ENCODE measurements at places on chromosomes 12 and 14.

GRCh38 chr12:58433959-58434358 lies 486.3 kb downstream of the LRIG3 start:
- no peak for DNase-seq

GRCh38 chr12:13454991-13455777 lies 258.7 kb downstream of the EMP1 start:
- DNase-seq, result no peak

- no peak for DNase-seq
Observed at GRCh38 chr14:60061371-60061770, 30.4 kb upstream of the PCNX4 start.

- DNase-seq, result no peak
Observed at GRCh38 chr14:27305441-27305945, 707.7 kb upstream of the NOVA1 start.

DNA sequence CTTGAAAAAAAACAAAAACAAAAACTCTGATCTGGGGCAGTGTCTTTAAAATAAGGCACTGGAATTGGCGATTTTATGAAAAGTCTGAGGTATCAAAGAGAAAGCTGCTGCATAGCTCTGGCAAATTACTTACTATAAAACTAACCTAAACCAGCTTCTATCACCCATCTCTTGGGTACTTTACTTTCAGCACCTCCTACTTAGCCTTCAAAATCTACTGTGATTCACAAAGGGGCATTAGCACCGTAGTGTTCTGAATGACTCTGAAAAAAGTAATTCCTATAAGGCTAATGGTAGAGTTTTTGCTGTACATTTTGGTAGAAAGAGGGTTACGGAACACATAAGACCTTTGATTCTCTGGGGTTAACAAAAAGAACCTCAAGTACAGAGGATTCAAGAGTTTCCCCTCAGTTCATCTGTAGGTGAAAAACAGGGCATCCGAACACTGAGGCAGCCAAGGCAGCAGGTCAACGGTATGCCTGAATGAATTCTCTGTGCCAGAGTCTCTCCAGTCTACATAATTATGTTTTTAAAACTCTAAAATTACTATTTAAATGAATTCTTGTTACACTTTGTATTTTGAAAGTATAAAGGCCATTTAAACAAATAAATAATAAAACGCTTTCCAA lies 101.5 kb downstream of the ELK3 start:
- no peak for DNase-seq

DNA sequence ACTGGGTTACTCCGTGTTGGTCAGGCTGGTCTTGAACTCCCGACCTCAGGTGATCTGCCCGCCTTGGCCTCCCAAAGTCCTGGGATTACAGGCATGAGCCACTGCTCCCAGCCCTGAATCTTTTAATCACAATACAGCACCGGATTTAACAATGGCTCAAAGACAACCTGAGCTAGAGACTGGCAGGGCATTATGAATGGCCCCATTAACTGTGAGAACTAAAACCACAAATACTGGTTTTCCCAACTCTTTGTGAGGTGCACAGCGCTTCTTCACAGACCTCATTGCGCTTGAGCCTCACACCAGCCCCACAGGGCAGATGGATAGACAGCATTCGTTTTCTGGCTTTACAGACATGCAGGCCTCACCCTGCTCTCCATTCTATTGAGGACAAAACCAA lies 107.0 kb upstream of the FKBP4 start:
- DNase-seq, result no peak

DNA sequence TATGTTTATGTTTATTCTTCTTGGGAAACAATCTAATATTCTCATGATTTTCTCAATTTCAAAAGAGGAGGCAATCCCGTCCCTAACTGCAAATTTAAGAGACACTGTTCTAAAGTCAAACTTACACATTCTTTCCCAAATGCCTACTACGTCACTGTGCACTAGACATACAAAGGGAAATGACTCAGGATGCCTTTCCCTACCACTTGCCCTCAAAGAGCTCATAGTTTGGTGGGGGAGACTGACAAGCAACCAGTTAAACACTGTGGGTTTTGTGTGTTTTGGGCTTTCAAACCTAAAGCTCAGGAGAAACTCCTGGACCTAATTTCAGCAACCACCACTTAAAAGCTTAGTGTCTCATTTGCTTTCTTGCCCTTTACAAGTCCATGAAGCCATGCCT lies 58.4 kb downstream of the ATP2B1 start:
- no peak for DNase-seq

- no peak for DNase-seq
Observed at GRCh38 chr12:100189636-100190394, 10.8 kb upstream of the ACTR6 start.

DNA sequence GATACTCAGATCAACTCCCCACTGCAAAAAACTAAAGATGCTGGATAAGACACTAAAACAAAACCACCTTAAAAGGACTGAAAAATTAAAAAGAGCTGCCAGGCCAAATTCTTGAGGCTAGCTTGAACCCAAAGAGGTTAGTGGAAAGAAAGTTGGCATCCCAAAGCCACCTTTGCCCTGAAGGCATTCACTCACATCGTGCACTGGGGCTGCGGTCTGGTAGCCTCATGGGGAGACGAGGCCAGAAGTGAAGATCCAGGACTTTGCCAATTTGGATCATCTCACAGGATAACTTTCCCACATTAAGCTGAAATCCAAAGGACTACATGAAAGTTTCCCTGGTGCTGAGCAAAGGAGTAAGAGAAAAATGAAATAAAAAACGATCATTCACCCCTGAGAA lies 63.9 kb downstream of the EFCAB11 start:
- no peak for DNase-seq

DNA sequence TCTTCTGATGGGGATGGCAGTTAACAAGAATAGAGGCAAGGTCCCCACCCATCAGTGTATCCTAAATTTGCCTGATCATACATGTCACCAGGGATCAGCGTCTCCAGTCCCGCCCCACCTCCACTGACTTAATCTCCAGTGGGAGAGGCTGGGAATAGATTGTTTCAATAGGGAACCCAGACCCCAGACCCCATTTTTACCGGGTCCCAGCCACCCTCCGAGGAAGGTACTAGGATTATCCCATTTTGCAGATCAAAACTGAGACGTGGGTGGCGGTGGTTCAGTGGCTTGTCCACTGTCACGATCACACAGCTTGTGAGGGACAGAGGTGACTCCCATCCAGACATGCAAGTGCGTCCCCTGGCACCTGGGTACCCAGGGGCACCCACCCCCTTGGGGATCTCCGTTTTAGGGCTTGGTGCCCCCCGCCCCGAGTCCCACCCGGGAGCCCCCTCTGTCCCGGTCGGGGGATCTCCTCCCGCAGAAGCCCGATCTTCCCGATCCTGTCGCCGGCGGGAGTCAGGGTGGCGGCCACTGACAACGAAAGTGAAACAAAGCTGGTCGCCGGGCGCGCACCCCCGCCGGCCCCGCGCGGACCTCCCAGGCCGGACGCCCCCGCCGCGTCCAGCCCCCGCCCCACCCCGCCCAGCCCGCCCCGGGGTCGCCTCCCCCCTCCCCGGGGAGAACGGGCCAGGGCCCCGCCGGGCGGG lies 523 bp downstream of the WSB2 start:
- DNase-seq, result peak; percentile 25

- DNase-seq, result no peak
Observed at GRCh38 chr14:104109731-104110361, 24.3 kb downstream of the ASPG start.

DNA sequence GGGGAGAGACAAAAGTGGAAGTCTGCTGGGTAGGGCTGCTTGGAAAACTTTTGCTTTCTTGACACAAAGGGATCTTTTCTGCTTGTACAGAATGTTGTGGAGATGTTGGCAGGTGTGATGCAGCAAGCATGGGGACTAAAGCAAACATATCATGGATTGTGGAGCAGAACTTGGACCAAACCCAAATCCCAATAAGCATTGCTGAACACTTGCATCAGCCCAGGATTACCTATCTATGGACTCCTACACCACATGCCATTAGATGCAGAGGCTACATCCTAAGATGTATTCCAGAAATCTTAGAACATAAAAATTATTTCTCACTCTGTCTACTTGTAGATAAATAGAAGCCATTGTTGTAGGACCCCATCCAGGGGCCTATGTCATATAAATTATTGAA lies 44.7 kb upstream of the RERG start:
- DNase-seq, result no peak

DNA sequence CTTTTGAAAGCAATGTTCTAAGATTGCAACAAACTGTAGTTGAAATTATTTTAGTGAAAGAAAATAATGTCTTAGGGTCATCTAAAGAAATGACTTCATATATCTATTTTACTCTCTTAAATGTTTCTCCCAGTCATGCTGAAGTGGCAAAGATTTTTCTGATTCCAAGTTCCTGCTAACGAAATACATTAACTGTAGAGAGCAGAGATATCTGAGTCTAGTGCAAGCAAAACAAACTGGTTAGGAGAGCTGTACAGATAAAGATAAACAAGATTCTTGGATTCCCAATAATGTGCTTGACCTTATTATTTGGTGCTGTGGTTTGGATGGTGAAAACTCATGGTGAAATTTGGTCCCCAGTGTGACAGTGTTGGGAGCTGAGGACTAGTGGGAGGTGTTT lies 199.9 kb upstream of the PWP1 start:
- no peak for DNase-seq

DNA sequence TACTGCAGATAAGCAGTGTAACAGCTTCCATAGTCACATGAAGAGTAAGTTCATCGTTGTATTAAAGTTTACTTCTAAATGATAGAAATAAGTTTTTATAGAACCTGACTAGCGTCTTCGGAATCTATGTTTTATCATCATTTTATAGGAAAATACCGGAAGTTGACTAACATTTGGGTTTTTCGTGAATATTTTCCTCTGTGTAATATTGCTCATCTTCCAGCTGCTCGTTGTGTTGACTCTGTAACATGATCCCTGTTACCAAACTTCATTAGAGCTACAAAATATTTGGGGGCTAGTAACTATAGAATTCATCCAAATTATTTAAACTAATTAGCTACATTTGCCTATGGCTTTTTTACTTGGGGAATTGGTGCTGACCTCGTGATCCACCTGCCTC lies 37.2 kb downstream of the DDX51 start:
- no peak for DNase-seq

GRCh38 chr14:100256339-100256895 lies 17.5 kb downstream of the YY1 start:
- DNase-seq, result no peak

- DNase-seq, result no peak
Observed at GRCh38 chr12:49334681-49335080, 2.3 kb downstream of the C1QL4 start.

- DNase-seq, result no peak
Observed at GRCh38 chr12:1807087-1807860, 13.1 kb upstream of the LRTM2 start.

DNA sequence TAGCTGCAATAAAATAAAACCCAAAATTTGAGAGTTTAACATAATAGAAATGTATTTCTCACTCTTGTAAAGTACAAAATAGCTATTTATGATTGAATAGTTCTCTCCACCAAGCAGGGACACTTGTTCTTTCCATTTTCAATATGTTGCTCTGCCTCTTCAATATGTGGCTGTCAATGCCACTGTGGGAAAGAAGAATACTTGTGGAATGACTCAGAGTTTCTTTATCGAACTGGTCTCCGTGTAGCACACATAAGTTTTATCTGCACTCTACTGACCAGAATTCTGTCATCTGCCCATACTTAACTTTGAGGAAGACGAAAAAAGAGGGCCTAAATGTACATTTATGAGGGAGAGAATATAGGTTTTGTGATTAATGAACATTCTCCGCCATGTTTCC lies 256.9 kb downstream of the ATXN7L3B start:
- no peak for DNase-seq

DNA sequence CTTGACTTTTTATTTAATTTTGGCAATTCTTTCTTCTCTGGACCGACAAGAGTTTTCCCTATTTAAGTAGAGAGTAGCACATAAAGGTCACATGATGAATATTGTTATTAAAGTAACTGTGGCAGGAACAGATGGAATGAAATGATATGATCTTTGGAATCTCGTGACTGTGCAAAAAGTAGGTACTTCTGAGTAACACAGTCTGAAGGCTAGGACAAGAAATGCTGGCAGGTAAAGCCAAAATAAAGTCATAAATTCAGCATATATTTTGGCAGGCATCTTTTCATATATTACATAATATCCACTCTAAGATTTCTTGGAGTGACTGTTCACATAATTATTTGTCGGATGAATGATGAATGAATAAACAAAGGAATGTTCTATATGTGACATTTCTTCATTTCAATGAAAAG lies 121.4 kb downstream of the EFCAB11 start:
- DNase-seq, result no peak

- no peak for DNase-seq
Observed at GRCh38 chr14:79831195-79831892, 380.0 kb downstream of the DIO2 start.

DNA sequence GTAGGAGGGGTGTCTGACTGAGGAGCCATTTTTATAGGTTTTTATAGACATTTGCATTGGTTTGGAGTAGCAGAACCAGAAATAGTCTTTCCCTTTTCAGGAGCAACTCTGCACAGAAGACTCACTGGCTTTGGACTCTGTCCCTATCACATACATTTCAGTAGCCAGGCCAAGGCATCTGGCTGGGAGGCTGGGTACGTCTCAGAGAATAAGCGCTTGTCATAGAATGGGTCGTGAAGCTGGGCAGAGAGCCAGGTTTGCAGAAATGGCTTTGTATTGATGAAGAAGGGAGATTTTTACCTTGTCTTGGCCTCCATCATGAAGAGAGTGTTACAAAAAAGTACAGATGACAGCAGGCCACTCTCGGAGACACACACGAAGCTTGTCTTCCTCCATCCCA lies 98.6 kb downstream of the CACNA1C start:
- no peak for DNase-seq

GRCh38 chr14:72023128-72024042 lies 91.2 kb downstream of the RGS6 start:
- DNase-seq, result peak; percentile 4

GRCh38 chr12:15446807-15447206 lies 124.5 kb downstream of the PTPRO start:
- no peak for DNase-seq

GRCh38 chr14:65833267-65833880 lies 420.8 kb downstream of the FUT8 start:
- DNase-seq, result no peak

DNA sequence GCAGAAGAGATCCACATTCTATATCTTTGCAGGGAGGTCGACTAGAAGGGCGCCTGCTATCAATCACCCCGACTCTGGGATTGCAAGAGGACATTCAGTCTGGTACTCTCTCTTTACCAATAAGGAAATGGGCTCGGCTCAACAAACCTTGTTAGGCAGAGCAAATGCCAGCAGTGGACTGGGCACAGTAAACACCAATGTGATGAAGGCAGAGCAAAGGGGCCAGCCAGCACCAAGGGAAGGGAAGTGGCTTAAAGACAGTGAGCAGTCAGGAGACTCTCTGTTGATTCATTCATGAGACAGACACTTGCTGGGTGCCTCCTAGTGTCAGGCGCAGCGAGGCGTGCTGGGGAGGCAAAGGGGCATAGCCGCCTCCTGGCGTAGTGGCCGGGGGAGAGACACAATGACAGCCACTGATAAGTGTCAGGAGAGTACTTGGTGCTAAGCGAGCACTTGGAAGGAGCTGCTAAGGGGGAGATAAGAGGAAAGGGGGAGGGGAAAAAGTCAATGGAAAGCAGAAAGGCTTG lies 34.1 kb downstream of the TMCC3 start:
- DNase-seq, result no peak

- DNase-seq, result no peak
Observed at GRCh38 chr14:63039866-63040265, 5.4 kb downstream of the KCNH5 start.
